ENCODE measurements at places on chromosomes 2 and 18. TPM values are rescaled to one million over a fixed set of nuclear protein-coding genes. Genes with fewer than 3 reads are reported as not detected.

Gene KANSL3
- 33.7 TPM for total RNA-seq

Gene GAREM1
- total RNA-seq, result 0.05 TPM

Gene UBE2F
- 50.7 TPM for total RNA-seq

Gene CHRND
- total RNA-seq, result not detected

DNA sequence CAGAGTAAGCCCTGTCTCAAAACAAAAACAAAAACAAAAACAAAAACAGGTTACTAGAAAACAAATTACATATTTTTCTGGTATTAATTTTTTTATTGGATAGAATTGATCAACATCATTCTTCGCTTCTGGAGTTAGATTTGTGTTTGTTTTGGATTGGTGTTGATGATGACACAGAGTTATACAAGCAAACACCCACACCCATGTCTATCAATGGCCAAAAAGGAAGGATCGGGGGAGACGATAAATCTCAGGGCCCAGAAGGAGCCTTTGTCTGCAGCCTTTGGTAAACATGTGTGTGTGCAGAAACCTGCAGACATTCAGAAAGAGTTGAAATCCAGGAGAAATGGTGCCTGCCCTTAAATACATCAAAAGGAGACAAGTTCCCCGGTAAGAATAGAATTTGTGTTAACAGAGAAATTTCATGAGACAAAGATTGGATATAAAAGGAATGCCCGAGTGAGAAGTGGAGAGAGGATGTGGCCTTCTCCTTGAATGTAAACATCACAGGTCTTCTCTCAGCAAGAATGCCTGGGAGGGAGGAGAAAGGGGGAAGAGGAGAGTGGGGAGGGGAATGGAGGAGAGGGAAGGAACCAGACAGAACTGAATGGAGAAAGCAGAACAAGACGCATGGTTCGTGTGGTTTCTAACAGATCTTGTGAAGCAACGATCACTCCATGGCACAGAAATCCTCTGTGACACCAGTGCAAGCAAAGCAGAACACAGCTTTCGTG, 40.4 kb upstream of the TMEM178A start:
- DNase-seq, result no peak
- H3K27ac ChIP-seq, result no peak overlapping the region
- H3K4me1 ChIP-seq, result peaks cover under 1% of the 10 kb centered on the region
- peaks cover 2% of the 10 kb centered on the region for H3K27me3 ChIP-seq
- H3K36me3 ChIP-seq, result no peaks in the 10 kb centered on the region
- H3K4me3 ChIP-seq, result no peak overlapping the region

DNA sequence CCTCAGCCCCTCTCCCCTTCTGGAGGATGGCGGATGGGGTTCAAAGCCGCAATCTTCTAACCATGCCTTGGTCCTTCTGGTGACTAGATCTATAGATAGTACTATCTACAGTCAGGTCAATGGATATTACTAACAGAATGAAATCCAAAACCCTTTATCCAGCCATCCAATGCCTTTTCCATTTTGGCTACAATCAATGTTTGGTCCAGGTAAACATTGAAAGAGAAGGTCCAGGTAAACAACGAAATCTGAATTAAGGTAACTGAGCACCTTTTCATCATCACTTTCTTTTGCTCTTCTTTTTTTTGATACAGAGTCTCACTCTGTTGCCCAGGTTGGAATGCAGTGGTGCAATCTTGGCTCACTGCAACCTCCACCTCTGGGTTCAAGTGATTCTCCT, 9.7 kb downstream of the PPP4R3B start:
- no peak overlapping the region for H3K27ac ChIP-seq
- no peak overlapping the region for H3K4me3 ChIP-seq
- no peak for DNase-seq
- no peaks in the 10 kb centered on the region for H3K27me3 ChIP-seq
- H3K36me3 ChIP-seq, result peaks cover 23% of the 10 kb centered on the region

DNA sequence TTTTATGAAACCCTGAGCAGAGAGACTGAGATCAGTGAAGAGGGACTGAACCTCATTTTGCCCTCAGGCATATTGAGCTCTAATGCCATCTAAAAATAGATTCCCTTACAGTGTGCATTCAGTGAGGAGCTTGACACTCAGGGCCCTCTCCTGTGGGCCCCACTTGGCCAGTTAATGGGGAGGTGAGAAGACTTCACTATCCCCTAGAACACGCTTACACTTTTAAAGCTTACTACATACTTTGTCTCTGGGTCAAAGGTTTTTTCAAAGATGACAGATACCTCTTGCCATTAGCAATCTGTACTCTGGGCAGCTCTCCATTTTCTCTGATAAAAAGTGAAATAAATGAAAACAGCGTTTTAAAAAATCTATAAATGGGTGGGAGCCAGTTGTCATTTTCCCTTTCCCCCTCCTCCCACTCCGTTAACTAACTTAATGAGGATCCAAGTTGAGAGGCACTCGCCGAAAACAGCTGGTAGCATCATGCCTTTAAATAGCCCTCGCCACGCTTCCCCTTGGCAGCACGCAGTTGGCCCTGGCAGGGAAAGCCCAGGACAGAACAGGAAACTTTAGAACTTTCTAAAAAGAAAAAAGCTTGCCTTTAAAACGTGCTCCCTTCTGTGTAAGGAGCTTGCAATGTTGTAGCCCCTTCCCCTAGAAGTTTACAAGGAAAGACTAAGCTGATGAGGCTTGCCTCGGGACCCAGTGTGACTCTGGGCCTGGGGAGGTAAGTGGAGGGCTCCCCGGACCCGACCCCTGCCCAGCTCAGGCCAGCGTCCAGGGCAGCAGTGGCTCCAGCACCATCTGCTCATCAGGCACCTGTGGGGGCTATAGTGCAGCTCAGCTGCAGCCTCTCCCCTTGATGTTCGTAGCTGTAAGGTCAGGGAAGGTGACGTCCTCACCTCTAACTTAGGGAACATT, 58.8 kb upstream of the FOSL2 start:
- peaks cover 4% of the 10 kb centered on the region for H3K4me1 ChIP-seq
- H3K27ac ChIP-seq, result no peak overlapping the region
- no peaks in the 10 kb centered on the region for H3K27me3 ChIP-seq
- H3K36me3 ChIP-seq, result peaks cover 12% of the 10 kb centered on the region

- no peaks in the 10 kb centered on the region for H3K4me1 ChIP-seq
- H3K36me3 ChIP-seq, result no peaks in the 10 kb centered on the region
- peaks cover 19% of the 10 kb centered on the region for H3K27me3 ChIP-seq
- DNase-seq, result no peak
These were observed 31.7 kb downstream of the ONECUT2 start for GRCh38 chr18:57466745-57467409.

DNA sequence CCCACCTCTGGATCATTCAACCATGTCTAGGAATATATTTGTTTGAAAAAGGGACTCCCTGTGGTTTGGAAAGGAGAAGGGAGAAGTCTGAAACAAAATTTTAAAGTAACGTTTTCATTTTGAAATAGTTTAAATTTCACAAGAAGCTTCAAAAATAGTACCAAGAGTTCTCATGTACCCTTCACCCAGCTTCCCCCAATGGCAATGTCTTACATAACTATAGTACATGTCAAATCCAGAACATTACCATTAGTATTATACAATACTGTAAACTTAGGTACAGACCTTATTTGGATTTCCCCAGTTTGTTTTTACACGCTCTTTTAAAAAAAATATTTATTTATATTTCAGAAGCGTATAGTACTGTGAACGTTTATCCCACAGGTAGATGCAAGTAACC, 4.0 kb upstream of the LYG2 start:
- no peak overlapping the region for H3K27ac ChIP-seq
- no peaks in the 10 kb centered on the region for H3K27me3 ChIP-seq
- H3K4me3 ChIP-seq, result no peak overlapping the region
- no peak for DNase-seq

- H3K27ac ChIP-seq, result no peak overlapping the region
- no peaks in the 10 kb centered on the region for H3K4me1 ChIP-seq
- H3K27me3 ChIP-seq, result peaks cover 3% of the 10 kb centered on the region
These were observed 10.8 kb downstream of the IL1RL1 start for GRCh38 chr2:102321941-102322719.

- no peaks in the 10 kb centered on the region for H3K4me1 ChIP-seq
- H3K27me3 ChIP-seq, result no peaks in the 10 kb centered on the region
- H3K27ac ChIP-seq, result no peak overlapping the region
- no peak overlapping the region for H3K4me3 ChIP-seq
These were observed 27.7 kb downstream of the NETO1 start for GRCh38 chr18:72840109-72840508.

DNA sequence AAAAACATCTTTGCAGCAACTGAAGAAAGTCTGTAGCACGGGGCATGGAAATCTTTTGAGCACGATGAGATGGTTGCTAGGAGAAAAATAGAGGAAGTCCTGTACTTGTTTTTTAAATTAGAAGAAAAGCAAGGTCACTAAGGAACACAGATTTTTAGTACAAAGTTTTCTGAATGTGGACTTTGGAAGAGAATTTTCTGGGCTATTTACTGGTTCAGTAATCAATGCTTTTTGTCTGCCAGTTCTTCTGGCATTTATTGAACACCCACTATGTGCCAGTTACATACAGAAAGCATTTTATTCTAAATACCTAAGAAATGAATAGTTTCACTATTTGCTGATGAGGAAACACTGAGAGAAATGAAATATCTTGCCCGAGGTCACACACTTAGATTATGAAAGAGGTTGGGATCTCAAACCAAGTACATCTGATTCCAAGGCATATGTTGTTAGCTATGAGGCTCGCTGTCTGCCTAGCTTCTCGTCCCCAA, 15.6 kb upstream of the MAP3K20 start:
- no peak for DNase-seq
- no peak overlapping the region for H3K27ac ChIP-seq
- H3K36me3 ChIP-seq, result no peaks in the 10 kb centered on the region
- no peak overlapping the region for H3K4me3 ChIP-seq

GRCh38 chr2:30620102-30620501, 173.1 kb downstream of the LCLAT1 start:
- no peak overlapping the region for H3K27ac ChIP-seq
- no peak for DNase-seq
- H3K4me1 ChIP-seq, result no peaks in the 10 kb centered on the region
- H3K36me3 ChIP-seq, result peaks cover 17% of the 10 kb centered on the region
- H3K4me3 ChIP-seq, result no peak overlapping the region
- H3K27me3 ChIP-seq, result no peaks in the 10 kb centered on the region

DNA sequence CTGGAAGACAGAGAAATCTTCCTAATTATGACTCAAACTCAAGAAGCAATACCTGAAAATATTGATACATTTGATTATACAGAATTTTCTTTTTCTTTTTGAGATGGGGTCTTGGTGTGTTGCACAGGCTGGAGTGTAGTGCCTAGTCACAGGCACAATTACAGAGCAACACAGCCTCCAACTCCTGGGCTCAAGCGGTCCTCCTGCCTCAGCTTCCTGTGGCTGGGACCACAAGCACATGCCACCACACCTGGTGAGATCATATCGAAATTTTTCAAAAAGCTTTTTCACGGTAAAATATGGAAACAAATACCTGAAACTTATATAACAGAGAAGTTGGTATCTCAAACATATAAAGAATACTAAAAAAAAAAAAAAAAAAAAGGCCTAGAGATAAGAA, 27.9 kb downstream of the TGFBRAP1 start:
- no peaks in the 10 kb centered on the region for H3K27me3 ChIP-seq

DNA sequence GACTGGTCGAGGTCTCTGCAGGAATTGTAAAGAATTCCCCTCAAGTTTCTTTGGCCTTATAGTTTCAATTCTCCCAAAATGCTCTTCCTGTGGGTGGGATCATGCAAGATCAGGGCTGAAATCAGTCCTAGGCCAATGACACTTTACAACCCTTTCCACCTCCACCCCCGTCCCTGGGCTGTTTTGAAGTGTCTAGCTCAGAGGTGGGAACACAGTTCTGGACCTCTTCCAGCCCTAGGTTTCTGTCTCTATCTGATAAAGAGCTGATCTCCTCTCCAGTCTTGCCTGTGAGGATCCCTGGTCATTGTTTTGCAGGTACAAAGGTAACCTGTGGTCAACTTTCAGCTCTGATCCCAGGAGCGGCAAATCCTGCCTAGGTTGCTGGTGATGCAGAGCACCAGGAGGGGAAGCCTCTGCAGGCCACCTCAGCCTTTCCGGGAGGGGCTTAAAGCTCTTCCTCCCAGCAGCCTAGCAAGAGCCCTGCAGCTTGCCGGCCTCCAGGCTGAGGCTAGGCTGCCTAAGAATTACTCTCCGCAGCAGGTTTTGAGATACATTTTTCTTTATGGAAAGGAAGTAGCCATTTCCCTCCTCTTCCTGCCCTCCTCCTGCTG, 69.8 kb upstream of the WIPF1 start:
- peaks cover 17% of the 10 kb centered on the region for H3K4me1 ChIP-seq
- DNase-seq, result no peak
- H3K27ac ChIP-seq, result no peak overlapping the region
- H3K27me3 ChIP-seq, result no peaks in the 10 kb centered on the region
- H3K36me3 ChIP-seq, result peaks cover 8% of the 10 kb centered on the region

All from activated CD4-positive, alpha-beta memory T cell treated with anti-CD3 and anti-CD28 coated beads for 36 hours (primary cell).